ENCODE measurements at places on chromosomes 2 and 18.

DNA sequence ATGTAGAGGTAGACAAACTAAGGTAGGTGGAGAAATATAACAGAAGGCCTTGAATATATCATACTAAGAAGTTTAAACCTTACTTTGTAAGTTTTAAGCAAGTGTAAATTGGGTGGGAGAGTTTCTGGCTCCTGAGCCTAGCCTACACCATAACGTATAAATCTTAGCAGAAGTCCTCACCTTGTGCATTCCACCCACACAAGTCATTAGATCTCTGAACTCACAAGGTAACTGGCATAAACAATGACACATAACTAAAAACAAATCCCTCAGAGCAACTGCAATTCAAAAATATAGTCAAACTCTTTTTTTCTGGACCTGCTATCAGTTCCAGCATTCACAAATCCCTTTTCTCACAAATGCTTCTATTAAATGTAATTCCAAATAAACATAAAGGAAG lies 9.4 kb downstream of the REV1 start:
- DNase-seq = no peak

- no peak for DNase-seq
Measured at GRCh38 chr2:10346929-10347561, 44.3 kb downstream of the HPCAL1 start.

- DNase-seq = no peak
Measured at GRCh38 chr2:88500691-88501090, 48.2 kb upstream of the FOXI3 start.

GRCh38 chr2:223956300-223956699 lies 963 bp upstream of the MRPL44 start:
- no peak for DNase-seq

GRCh38 chr2:99694331-99694730 lies 204.5 kb upstream of the REV1 start:
- DNase-seq = no peak

- DNase-seq = no peak
Measured at GRCh38 chr2:760001-760400, 82.8 kb upstream of the TMEM18 start.

- DNase-seq = no peak
Measured at GRCh38 chr2:196515608-196516007, 123.9 kb upstream of the CCDC150 start.

- DNase-seq = no peak
Measured at GRCh38 chr18:78904179-78904531, 75.5 kb upstream of the SALL3 start.

- DNase-seq = peak; percentile 41
Measured at GRCh38 chr2:19349911-19350677, 8.3 kb downstream of the OSR1 start.

GRCh38 chr2:225937625-225938187 lies 538.2 kb downstream of the NYAP2 start:
- DNase-seq = no peak

GRCh38 chr2:216033403-216033802 lies 20.1 kb upstream of the MREG start:
- DNase-seq = no peak

GRCh38 chr2:146916914-146917313 lies 927.9 kb upstream of the ACVR2A start:
- no peak for DNase-seq

- no peak for DNase-seq
Measured at GRCh38 chr2:63408530-63408929, 179.7 kb downstream of the WDPCP start.

DNA sequence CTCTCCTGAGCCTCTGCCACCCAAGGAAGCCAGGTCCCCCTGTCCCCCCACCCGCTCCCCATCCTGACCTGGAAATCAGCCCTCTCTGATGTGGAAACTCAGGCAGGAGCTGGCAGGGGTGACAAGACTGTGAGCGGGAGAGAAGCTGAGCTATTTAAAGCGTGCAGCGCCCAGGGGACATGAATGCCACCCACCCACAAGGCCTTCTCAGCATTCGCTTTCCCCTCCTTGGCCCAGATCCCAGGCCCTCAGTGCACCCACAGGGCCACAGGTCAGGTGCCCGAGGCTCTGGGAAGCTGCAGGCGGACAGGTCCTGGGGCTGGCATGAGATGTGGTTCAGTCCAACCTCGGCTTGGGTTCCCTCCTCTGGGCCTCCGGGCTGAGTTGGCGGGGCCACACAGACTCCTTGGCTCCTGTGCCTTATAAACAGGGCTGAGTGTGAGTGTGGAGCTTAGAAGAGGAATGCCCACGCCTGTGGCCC lies 168.3 kb downstream of the SMAD7 start:
- no peak for DNase-seq

- no peak for DNase-seq
Measured at GRCh38 chr18:32437100-32437834, 33.4 kb downstream of the GAREM1 start.

GRCh38 chr18:60406721-60407120 lies 34.1 kb upstream of the MC4R start:
- no peak for DNase-seq

DNA sequence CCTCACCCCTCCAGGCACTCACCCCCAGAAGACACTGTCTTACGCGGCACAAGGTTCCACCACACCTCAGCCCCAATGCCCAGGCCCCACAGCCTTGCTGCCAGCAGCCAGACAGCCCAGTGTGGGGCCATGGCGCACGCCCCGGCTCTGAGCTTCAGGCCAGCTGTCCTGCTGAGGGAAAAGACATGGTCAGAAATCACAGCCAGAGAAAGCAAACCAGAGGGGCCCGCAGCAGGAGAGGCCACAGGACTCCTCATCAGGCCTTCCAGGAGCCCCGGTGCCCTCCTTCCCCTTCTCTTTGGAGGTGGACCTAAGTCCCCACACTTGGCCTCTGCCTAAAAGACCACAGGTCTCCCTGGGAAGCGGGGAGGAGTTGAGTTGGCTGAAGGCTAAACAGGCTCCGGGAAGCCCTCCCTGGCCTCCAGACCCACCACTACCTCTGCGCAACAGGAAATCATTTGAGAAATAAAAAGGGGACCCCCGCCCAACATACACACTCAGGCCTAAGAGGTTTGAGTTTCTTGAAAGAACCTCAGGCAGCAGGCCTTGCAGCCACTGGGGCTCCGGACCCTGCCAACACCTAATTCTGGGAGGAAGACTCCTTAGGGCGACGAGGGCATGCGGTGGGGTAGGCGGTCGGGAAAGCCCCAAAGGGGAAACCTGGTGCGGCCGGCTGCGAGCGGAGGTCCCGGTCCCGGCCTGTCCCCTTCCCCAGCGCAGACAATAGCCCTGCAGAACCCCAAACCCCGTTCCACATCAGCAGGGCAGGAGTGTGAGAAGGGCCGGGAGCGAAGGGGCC lies 1.9 kb downstream of the SEMA4C start:
- peak; percentile 44 for DNase-seq

DNA sequence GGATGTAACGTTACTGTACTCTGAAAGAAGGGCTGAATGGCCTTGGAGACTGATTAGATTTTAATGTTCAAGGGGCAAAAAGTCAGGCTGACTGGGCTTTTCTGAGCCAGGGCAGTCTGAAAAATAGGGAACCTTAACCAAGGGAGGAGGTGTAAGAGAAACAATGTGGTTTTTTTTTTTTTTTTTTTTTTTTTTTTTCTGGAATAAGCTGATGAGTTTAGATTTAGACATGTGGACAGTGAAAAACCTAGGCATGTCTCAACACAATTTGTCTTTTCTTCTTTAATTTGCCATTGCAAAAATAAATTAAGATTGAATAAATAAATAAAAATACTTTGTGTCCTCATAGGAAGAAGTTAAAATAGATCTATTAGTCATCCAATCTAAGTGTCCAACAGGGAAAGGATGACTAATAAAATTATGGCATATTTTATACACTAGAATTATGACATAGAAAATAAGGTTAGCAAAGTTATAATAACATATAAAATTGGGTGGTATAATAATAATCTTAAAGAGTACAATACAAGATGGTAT lies 237.6 kb upstream of the TRIB2 start:
- DNase-seq = no peak

GRCh38 chr2:233430081-233430480 lies 75.8 kb downstream of the DGKD start:
- no peak for DNase-seq

DNA sequence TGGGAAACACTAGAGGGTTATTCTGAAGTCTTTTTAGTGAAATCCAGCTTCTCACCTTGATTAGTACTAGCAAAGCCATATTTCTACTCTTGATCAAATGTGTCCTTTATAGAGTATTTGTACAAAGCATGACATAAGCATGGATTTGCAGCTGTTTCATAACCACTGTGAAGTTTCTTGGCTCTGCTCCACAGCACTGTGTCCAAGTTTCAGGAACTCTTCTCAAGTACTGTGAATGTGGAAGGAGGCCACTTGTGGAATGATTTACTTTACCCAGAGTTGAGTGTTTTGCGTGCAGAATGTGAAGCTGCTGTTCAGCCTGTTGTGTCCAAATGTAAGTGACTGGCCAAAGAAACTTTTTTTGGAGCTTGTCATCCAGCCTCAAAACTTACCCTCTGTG lies 16.2 kb upstream of the MAPRE2 start:
- no peak for DNase-seq

GRCh38 chr18:60861575-60861974 lies 471.7 kb upstream of the CDH20 start:
- DNase-seq = no peak

DNA sequence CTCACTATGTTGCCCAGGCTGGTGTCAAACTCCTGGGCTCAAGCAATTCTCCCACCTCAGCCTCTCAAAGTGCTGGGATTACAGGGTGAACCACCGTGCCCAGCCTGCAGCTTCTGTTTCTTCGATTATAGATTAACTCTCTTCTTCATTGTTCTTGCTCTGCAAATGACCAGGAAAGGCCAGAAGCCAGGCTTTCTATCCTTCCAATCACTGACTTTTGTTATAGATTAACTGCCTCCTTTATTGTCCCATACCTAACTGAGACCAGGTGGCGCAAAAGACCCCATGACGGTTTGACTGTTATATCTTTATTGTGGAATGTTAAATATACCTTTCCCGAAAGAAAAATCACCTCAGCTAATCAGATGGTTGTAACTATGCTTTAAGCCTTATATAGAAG lies 196.9 kb downstream of the MREG start:
- DNase-seq = no peak

DNA sequence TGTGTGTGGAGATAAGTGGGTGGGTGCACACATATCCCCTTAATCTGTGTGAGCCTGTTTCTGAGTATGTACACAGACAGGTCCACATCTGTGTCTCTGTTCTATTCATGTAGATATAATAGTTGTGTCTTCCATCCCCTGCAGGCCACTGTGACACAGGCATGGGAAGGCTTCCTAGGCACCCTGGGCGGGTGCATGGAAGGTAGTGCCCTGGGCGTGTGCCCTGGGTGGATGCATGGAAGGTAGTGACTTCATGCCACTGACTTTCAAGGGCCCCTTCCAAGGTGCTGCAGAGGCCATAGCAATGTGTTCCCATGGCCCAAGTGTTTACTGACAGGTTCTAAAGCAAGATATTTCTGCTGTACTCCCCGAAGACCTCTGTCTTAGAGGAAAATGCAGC lies 462.5 kb upstream of the HS6ST1 start:
- no peak for DNase-seq

DNA sequence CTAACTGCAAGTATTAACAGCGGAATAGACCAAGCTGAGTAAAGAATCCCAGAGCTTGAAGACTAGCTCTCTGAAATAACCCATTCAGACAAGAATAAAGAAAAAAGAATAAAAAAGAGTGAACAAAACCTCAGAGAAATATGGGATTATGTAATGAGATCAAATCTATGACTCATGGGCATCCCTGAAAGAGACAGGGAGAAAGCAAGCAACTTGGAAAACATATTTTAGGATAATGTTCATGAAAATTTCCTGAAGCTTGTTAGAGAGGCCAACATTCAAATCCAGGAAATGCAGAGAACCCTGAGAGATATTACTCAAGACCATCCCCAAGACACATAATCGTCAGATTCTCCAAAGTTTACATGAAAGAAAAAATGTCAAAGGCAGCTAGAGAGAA lies 17.3 kb downstream of the PFN4 start:
- no peak for DNase-seq

- DNase-seq = no peak
Measured at GRCh38 chr2:235588750-235589149, 94.9 kb downstream of the AGAP1 start.

- no peak for DNase-seq
Measured at GRCh38 chr2:182463760-182464159, 36.9 kb upstream of the PDE1A start.

DNA sequence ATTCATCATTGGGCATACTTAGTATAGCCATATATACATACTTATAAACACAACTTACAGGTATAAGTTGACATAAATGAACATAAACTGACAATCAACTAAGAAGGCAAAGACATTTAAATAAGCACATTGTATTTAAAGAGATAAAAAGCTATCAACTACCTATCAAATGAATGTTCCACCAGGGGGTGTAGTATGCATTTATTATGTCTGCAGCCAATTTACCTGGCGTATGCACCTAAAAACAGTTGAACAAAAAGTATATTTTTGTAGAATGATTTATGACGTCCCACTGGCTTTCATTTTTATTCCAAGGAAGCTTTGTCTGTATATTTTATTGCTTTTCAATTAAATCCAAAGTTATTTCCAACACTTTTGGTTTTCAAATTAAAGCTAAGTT lies 323.5 kb downstream of the AFF3 start:
- DNase-seq = no peak

DNA sequence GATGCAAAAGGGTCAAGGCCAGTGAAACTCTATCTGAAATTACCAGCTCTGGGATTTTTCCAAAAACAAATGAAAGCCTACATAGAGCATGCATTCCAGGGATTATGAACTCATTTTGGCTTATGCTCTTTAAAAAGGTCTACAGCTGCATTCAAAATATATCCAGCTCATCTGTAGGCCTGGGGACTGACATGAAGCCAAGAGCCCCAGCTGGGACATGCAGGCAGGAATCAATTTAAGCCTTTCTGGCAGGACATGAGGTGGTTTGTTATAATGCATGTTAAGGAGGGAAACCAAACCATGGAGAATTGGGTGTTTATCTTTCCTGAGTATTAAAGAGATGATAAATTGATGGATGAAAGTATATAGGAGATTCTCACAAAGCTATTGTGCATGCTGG lies 164.5 kb downstream of the RBM43 start:
- no peak for DNase-seq

GRCh38 chr2:143398781-143399180 lies 269.6 kb downstream of the ARHGAP15 start:
- DNase-seq = no peak

DNA sequence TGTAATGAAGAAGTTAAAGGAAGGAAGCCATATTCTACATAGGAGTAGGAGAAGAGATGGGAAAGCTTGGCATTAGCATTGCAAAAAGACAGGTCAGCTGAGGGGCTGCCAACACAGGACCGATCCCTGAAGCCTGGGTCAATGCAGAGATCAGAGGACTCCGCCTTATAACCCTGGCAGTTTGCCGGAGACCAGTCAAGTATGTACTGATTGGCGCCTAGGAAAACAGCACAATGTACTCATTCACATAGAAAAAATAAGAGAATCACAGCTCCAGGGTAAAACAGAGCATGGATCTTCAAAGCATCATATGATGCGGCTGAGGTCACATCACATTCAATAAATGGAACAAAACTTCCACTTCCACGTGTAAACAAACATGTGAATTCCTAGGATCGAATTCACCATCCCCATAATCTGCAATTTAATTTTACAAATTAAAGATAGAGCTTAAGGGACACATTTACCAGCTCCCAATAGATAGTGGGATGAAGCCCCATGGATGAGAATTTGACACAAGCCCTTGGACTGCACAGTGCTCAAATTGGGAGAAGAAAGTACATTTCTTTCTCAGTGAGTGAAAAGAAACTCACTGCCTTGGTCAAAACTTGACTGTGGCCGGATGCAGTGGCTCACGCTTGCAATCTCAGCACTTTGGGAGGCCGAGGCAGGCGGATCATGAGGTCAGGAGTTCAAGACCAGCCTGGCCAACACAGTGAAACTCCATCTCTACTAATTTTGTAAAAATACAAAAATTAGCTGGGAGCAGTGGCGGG lies 135.0 kb upstream of the KLHL14 start:
- no peak for DNase-seq
